CD4-positive, CD25-positive, alpha-beta regulatory T cell (primary cell): ENCODE measurements at places on chromosomes 6 and 20. TPM values are rescaled to one million over a fixed set of nuclear protein-coding genes. Genes with fewer than 3 reads are reported as not detected.

MAPK13 gene
- 68.7 TPM for total RNA-seq

- H3K36me3 ChIP-seq: no peaks in the 10 kb centered on the region
- H3K27ac ChIP-seq: peak overlapping the region; percentile 70
- H3K4me3 ChIP-seq: peak overlapping the region; percentile 85
- DNase-seq: no peak
Measured at GRCh38 chr6:129672881-129673631, 36.9 kb downstream of the ARHGAP18 start.

AGER gene
- total RNA-seq: 27.8 TPM

GRCh38 chr6:118725944-118726343, 74.6 kb upstream of the CEP85L start:
- H3K4me1 ChIP-seq: peaks cover 17% of the 10 kb centered on the region
- no peaks in the 10 kb centered on the region for H3K36me3 ChIP-seq
- H3K27me3 ChIP-seq: no peaks in the 10 kb centered on the region

SIRPB1 gene
- total RNA-seq: 2.4 TPM

DNA sequence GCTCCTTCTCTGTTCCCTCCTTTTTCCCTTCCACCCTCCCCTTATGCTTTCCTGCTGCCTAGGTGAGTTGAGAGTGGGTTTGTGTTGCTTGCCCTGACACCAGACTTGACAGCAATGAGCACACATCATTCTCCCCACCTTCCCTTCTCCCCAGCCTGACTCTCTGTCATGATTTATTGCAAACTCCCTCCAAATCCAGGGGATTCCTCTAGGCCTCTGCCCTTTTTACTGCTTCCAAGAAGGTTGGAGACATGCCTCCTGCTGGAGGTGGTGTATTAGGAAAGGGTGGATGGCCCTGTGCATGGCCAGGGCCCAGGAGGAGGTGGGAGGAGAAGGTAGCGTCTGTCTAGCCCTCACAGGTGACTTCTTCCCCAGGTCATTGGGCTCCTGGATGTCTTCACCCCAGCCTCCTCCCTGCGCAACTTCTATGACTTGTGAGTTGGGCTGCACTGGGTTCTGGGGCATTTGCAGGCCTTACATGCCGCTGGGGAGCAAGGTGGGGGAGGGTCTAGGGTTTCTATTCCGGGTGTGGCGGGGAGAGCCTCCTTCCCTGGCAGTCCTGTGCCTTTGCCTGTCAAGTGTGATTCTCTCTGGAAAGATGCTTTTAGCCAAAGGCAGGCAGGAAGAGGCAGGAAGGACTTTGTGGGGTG, 2.1 kb downstream of the MAPK13 start:
- peak overlapping the region; percentile 88 for H3K27ac ChIP-seq
- peak overlapping the region; percentile 88 for H3K4me3 ChIP-seq
- no peaks in the 10 kb centered on the region for H3K27me3 ChIP-seq
- DNase-seq: no peak
- H3K36me3 ChIP-seq: peaks cover 38% of the 10 kb centered on the region

GRCh38 chr6:140303218-140303949, 928.9 kb upstream of the CITED2 start:
- H3K36me3 ChIP-seq: no peaks in the 10 kb centered on the region
- no peak overlapping the region for H3K4me3 ChIP-seq
- no peaks in the 10 kb centered on the region for H3K4me1 ChIP-seq
- H3K27me3 ChIP-seq: no peaks in the 10 kb centered on the region
